ENCODE measurements at places on chromosomes 2 and 18. TPM values are rescaled to one million over a fixed set of nuclear protein-coding genes. Genes with fewer than 3 reads are reported as not detected.
A peak's percentile ranks its signal among the peaks of the same experiment; 100 is the strongest.

- no peak for DNase-seq
Measured at GRCh38 chr18:1503847-1504246, 599.2 kb downstream of the ADCYAP1 start.

DNA sequence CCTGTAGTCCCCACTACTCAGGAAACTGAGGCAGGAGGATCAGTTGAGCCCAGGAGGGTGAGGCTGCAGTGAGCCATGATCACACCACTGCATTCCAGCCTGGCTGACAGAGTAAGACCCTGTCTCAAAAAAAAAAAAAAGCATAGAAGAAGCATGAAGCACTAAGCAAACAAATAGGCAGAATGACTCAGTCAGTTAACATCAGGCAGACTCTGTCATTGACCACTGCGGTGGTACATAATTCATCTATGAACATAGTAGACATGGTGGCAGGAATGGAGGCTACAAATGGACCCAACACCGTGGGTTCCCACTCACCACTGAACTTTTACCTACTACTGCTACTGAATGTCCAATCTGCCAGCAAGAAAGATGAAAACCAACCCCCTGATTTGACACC lies 7.6 kb upstream of the ASXL2 start:
- peak; percentile 61 for DNase-seq

- DNase-seq: no peak
Measured at GRCh38 chr2:113182471-113183260, 8.9 kb downstream of the PSD4 start.

- no peak for DNase-seq
Measured at GRCh38 chr2:47309952-47310800, 92.8 kb upstream of the MSH2 start.

- DNase-seq: no peak
Measured at GRCh38 chr2:24375349-24376087, 15.2 kb upstream of the ITSN2 start.

- DNase-seq: no peak
Measured at GRCh38 chr18:2360861-2361260, 210.4 kb downstream of the METTL4 start.

GRCh38 chr2:101152272-101153076 lies 1.3 kb upstream of the TBC1D8 start:
- DNase-seq: peak; percentile 56

The PTH2R gene
- total RNA-seq: not detected

The RAD51AP2 gene
- total RNA-seq: 0.10 TPM

The RPIA gene
- 10.6 TPM for total RNA-seq

DNA sequence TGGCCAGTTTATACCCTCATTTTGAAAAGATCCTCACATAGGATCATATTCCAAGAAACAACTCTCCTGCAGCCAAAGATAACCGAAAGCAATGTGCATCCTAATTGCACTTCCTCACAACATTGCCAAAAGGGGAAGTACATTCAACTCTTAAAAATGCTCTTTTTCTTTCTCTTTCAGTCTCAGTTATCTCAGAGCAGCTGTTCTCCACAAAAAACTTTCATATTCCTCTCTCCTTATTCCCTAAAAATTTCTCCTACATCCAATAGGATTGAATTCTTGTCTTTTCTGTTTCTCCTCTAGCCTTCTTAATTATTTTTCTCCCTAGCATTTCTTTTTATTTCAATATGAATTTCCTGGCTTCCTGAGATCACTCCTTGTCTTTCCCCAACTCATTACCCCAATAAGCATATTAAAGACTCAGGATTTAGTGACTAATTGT lies 7.4 kb upstream of the VRK2 start:
- no peak for DNase-seq

The TCF23 gene
- total RNA-seq: 0.03 TPM

- DNase-seq: no peak
Measured at GRCh38 chr18:27253571-27253970, 68.5 kb upstream of the CHST9 start.

- no peak for DNase-seq
Measured at GRCh38 chr18:50582500-50582899, 22.6 kb downstream of the MAPK4 start.

DNA sequence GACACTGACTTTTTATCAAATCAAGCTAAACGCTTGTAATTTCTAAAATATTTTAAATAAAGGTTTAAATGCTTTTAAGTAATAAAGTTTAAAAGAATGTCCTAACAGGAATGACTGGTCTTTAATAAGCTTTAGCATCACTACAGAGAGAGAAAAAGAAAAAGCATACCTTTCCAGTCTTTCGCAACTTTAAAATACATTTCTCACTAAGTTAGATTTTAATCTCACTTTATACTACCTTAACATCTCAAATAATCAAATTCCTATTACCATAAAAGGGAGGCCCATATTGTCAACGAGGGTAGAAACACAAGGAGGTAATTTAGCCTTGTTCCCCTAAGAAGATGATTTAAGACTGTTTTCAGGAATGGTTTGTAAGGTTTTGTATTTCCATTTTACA lies 80.7 kb downstream of the STRN start:
- DNase-seq: no peak

The SGPP2 gene
- total RNA-seq: 0.14 TPM

DNA sequence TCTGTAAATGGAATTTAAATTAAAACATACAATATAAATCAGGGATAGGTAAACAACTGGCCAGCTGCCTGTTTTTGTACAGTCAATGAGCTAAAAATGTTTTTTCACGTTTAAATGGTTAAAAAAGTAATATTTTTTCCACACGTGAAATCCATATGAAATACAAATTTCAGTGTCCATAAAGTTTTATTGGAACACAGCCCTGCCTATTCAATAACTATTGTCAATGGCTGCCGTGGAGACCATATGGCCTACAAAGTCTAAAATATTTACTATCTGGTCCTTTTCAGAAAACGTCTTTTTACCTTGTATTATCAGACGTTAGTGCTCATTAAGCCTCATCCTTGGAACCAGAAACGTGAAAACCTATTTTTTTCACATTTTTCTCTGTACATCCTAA lies 1.3 kb downstream of the TMEM17 start:
- no peak for DNase-seq

DNA sequence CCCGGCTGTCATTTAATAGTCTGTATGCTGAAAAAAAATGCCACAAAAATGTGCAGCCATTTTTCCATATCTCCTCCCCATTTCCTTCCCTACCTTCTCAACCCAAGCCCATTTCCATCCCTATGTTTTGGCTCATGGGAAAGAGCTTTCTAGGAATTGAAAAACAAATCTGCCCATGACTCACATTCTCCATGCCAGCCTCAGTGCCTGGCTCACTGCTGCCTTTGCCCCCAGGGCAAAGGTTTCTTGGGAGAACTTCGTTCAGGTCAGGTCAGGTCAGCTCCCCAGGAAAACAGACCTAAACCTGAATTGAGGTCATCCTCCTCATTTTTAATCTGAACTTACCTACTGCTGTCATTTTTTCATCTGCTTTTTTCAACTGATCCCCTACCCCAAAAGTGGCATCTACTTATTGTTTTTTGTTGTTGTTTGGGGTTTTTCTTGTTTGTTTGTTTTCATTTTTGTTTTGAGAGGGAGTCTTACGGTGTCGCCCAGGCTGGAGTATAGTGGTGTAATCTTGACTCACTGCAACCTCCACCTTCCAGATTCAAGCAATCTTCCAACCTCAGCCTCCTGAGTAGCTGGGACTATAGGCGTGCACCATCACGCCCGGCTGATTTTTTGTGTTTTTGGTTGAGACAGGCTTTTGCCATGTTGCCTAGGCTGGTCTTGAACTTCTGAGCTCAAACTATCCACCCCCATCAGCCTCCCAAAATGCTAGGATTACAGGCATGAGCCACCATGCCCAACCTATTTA lies 66.7 kb downstream of the FECH start:
- no peak for DNase-seq

DNA sequence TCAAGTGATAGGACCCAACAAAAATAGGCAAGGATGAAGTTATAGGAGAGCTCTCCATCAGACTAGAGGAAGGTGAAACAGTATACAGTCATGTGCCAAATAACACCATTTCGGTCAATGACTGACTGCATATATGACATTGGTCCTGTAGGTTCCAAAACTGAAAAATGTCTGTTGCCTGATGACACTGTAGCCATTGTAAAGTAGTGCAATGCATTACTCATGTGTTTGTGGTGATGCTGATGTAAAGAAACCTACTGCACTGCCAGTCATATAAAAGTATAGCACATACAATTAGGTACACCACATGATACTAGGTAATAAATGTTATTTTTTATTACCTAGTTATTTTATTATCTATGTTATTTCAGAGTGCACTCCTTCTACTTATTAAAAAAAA lies 147.9 kb downstream of the GREB1L start:
- peak; percentile 68 for DNase-seq

DNA sequence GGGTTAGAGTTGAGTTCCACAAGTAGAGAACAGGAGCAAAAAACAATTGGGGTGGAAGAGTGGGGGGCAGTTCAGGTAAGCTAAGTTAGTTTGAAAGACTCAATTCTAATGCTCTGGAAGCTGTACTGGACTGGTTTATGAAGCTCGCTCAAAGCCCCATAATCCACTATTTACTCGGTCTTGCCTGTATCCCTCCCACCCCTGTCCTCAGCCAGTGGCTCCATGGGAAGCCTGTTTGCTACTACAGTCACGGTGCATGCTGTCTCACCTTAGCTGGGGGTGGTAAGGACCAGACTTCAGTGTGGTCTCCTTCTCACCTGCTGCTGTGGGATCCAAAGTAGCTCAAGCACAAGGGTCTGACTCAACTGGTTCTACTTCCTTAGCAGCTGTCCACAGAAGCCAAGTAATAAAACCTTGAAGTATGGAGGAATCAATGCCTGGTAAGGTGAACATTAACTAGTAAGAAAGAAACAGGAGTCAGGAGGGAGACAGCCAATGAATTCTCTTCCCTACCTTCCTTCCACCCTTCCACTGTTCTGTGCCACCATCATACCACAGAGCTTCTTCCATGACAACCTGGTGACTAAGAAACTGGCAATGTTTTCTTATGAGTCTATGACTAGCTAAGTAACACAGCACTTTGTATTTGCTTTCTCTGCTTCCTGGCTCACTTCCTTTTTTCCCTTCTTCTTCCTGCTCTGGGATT lies 230.8 kb downstream of the SRBD1 start:
- peak; percentile 19 for DNase-seq

The ESPNL gene
- 0.92 TPM for total RNA-seq

DNA sequence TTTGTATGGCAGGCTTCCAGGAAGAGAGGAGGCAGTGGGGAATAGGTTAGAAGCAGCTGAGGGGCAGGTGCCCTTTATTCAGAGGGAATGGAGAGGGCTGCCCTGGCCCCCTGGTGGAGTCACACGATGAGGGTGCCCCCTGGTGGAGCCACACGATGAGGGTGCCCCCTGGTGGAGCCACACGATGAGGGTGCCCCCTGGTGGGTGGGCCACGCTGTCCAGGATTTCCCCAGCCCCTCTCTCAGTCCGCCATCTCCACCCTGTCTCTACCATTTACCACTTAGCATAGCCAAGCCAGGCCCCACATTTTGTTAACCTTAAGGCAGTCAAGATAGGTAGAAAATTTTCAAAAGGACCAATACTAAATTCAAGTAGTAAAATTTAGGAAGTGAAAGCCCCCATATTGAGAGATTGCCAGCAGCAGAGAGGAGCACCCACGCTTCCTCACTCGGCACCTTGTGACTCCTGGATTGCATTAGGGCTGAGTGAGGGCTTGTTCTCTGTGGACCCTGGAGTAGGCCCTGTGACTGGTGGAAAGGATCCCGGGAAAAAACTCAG lies 10.4 kb upstream of the FAM228A start:
- DNase-seq: no peak

GRCh38 chr2:58140508-58141072 lies 94.0 kb downstream of the VRK2 start:
- no peak for DNase-seq

DNA sequence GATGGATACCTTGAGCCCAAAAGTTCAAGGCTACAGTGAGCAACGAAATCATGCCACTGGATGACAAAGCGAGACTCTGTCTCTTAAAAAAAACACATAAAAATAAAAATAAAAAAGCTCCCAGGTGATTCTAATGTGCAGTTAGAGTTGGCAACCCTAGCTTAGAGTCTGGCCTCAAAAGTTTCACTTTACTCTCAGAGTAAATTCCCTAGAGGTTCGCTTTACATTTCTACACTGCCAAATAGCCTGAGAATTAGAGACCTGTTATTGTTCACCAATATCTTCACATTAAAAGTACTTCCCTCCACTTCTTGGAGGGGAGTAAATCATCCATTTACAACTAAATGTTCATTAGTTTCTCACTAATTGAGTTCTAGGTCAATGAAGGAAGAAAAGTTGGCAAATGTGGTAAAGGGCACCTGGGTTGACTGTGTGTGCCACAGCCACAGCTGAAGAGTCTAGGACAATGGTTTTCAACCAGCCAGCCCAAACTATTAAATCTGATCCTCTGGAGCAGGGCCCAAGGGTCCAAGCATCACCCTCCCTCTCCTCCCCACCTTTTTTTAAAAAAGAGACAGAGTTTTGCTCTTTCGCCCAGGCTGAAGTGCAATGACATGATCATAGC lies 15.2 kb upstream of the TMEM37 start:
- no peak for DNase-seq

DNA sequence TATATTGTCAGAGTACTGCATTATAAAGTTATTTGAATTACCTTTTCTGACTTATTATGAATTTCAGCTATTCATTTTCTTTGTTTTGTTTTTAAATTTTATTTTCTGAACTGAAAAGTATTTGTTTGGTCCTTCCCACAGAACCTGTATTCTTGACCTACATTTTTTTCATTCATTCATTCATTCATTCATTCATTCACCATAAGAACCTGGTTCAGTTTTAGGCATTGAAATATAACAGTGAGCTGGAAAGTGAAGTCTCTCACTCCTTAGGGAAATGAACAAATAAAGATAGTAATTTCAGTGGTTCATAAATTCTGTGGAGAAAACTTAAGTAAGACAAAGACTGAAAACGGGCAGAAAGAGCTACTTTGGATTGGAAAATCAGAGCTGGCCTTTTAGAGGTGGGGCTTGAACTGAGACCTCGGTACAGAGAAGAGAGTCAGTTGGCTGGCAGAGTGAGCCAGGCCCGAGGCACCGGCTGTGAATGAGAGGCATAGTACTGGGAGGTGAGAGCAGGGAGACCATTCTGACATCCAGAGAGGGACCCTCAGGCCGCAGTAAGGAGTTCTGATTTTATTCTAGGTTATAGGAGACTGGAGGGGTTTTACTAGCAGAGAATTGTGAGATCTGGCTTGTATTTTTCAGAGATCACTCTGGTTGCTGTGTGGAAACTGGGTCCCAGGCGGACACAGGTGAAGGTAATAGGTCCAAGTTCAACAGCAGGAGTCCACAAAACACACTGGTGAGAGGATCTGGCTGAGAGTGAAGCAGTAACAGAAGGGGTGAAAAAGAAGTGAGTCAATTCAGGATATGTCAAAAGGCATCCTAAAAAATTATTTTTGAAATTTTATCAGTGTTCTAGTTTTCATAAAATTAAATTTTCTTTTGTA lies 75.8 kb upstream of the FN1 start:
- no peak for DNase-seq

DNA sequence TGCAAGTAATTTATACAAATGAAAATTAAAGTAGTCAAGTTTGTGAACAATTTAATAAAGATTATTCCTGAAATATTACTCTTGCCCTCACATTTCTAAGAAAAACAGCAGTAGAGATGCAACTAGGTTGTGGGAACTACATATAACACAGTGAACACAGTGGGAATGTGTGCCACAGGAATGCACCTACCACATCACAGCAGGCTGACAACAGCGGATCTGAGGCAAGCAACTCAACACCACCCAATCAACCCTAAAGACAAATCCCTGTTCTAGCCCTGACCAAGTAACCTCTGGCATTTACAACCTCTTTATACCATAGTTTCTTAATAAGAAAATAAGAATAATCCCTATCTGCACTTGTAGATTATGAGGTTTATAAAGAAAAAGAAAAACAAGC lies 23.4 kb downstream of the MBOAT2 start:
- no peak for DNase-seq

Data from foreskin keratinocyte (primary cell).